NCI-H187 treated with DMSO at 0.1 percent for 48 hours (cell line): ENCODE measurements at places on chromosomes 11 and 22.

- no peak for DNase-seq
Measured at GRCh38 chr11:27209562-27210005, 153.4 kb downstream of the CCDC34 start.

GRCh38 chr11:119861160-119861559 is 132.2 kb upstream of the NECTIN1 start:
- no peak for DNase-seq

DNA sequence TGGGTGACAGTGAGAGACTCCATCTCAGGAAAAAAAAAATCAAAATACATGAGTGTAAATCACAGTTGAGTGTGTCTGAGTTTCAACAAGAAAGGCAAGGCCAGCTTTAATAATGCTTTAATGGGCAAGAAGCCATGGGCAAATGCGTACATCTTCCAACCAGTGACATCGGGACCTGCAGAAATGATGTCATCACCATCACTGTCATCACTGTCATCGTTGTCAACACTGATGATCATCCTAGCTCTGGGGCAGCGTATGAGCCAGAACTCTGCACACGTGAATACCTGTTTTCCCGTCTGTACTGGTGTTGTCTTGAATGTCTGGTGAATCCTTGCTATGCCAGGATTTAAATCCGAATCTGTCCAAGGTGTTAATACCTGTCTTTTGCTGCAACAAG is 712.5 kb downstream of the BRD1 start:
- DNase-seq, result no peak

GRCh38 chr22:21013657-21014201 is 1.2 kb upstream of the P2RX6 start:
- no peak for DNase-seq

DNA sequence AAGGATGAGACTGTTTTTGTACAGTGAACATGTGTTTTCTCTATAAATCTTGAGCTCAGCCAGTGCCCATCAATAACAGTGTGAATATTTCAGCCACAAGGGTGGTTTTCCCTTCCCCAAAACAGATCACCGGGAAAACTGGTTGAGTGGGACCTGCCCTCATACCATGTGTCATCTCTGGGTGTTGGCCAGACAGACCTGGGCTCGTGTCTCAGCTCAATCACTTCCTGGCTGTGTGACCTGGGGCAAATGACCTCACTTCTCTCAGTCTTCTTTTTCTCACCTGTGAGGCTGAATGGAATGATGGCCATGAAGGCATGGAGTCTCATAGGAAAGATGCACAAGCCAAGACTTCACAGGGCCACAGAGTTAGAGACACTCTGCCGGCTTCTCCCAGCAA is 74.7 kb downstream of the COMMD9 start:
- no peak for DNase-seq
